NCI-H526 (cell line): ENCODE measurements at places on chromosomes 16 and 17.

GRCh38 chr17:62186841-62187240 is 121.8 kb upstream of the MED13 start:
- DNase-seq = no peak

GRCh38 chr16:89106533-89107202 is 13.0 kb downstream of the ACSF3 start:
- DNase-seq = no peak

GRCh38 chr17:13597723-13598347 is 3.9 kb downstream of the HS3ST3A1 start:
- peak; percentile 26 for DNase-seq

GRCh38 chr16:49529411-49530045 is 155.9 kb downstream of the C16orf78 start:
- DNase-seq = no peak

GRCh38 chr17:81039096-81039495 is 4.1 kb downstream of the BAIAP2 start:
- no peak for DNase-seq
